ENCODE measurements at places on chromosomes 12 and 14. TPM values are rescaled to one million over a fixed set of nuclear protein-coding genes. Genes with fewer than 3 reads are reported as not detected.
A peak's percentile ranks its signal among the peaks of the same experiment; 100 is the strongest.

- peak; percentile 27 for ATAC-seq
Observed at GRCh38 chr12:54383041-54383609, 1.4 kb downstream of the ZNF385A start.

GRCh38 chr14:34989762-34990161 is 7.0 kb downstream of the SRP54 start:
- no peak for ATAC-seq

DNA sequence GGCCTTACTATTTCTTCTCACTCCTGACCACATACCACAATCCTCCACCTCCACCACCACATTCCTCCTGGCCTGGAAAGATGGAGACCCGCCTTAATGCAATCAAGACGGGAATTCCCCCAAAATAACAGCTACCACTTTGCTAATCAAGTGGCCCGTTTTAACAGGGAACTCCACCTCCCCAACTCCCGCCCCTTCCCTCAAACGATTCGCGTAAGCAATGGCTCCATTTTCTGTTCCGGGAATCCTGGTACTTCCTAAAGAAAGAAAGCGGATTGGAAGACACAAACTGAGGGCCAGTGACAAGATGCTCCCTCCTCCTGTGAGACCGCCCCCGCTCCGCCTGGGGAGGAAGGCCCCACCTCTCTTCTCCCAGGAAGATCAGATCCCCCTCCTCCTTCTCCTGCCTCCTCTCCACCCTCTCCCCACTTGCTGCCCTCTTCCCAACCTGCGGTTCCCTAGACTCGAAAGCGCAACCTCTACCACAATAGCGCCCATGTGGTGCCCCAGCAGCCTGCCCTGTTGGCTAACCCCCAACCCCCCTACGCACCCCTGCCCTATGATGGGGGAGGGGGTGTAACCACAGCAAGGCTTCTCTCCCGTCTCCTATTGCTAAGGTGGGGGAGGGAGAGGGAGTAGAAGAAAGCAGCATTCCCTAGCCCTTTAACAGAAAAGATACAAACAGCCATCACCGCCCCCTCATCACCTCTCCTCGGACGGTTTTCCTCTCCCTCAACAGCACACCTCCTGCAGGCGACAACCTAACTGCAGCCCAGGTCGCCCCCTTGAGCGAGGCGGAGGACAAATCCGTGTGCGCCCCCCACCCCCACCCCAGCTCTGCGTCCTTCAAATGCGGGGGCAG is 777 bp downstream of the ARF3 start:
- ATAC-seq: peak; percentile 92

TSPAN9 gene
- total RNA-seq: 19.5 TPM

GRCh38 chr12:109702111-109702841 is 11.3 kb upstream of the FAM222A start:
- no peak for ATAC-seq

GRCh38 chr12:99343960-99344359 is 303.6 kb upstream of the GARIN6 start:
- ATAC-seq: no peak

C1S gene
- total RNA-seq: 568 TPM

DNA sequence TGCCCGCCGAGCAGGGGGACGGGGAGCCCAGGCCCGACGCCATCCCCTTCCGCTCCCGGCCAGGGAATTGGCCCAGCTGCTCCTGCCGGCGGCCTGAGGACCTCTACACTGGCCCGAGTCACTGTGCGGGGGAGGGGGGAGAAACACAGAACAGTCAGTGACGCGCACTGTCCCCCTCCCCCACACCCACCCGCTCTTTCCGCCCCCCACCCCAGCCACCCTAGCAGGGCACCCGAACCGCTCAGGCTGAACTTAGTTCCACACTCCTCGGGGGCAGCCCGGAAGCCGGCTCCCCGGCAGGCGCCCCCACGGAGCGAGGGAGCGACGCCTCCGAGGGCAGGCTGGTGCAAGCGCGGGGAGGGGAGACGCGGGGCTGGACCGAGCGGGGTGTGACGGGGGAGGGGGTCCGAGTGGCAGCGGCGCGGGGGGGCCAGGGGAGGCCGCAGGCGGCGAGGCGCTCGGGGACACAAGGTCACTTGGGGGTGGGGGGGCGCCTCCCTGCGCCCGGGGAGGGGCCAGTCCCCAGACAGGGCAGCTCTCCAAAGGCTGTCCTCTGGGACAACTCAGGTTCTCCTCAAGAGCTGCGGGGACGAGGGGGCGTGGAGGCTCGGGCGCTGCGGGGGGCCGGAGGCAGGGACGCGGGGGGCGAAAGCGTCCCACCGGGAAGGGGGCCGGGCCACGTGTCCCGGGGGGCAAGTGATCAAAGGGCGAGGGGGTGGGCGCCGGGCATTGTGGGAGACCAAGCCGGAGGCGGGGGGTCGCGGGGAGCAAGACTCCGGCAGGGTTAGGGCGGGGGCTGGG is 648 bp downstream of the CHD4 start:
- peak; percentile 21 for ATAC-seq

DNA sequence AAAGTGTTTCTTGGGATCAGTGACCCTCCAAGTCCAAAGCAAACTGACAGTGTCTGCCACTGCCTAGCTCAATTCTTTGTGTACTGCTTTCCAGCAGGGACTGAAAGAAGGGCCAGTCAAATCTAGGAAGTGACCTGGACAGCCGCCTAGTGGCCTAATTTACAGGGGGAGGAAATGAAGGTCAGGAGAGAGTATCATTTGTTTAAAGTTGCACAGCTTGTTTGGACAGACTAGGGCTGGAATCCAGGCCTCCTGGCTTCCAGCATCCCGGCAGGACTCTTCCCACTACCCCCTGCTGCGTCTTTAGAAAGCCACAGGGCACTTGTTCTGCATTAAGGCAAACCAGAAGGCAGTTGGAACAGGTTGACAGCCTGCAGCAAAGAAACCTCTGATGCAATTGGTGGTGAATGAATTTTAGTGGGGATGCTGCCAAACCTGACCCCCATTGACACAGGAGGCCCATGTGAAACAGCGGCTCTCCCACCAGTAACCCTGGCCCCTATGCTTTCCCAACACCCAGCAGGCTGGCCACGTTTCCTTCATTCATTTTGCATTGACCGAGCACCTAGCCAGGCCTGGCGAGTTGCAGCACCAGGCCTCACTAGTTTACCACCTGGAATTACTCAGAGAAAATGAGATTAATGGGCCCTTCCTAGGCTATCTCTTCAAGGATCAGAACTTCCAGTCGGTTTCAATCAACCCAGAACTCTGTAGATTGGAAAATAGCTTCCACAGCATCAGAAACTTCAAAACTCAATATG is 28.2 kb downstream of the GALNT16 start:
- peak; percentile 65 for ATAC-seq

GRCh38 chr14:92659765-92660561 is 88.5 kb downstream of the LGMN start:
- peak; percentile 57 for ATAC-seq

DNA sequence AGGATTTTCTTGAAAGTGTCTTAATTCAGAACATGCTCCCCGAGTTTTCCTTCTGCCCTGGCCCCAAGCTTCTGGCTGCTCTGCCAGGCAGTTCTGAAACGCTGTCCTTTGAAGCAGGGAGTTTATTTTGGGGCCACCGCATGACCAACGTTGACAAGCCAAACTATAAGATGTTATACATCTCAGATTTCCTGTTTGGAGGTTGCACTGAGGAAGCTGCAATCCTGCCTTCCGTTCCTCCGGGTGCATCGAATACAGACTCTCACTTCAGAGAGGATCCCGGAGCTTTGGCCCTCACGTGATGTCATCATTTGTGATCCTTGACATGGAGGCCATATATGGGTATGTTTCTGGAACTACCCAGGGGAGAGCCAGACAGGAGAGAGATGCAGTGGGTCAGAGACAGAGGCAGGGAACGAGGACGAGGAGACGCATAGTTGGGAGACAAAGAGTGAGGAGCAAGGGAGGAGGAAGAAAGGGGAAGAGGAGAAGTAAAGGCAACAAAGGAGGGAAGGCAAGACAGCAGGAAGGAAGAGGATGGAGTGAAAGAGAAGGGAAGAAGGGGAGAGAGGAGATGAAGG is at the start of gene ASB2:
TSS of gene ASB2 (minus strand) at position 94 of the 581 bp plus-strand sequence. CDS start 12,031 bp downstream, outside the sequence.
- peak; percentile 74 for ATAC-seq

LACRT gene
- total RNA-seq: not detected

All from gastroesophageal sphincter (tissue), 4 donors.